ENCODE measurements at places on chromosomes 3 and 15.
A peak's percentile ranks its signal among the peaks of the same experiment; 100 is the strongest.

- DNase-seq = no peak
These were observed 47.0 kb downstream of the HCN4 start for GRCh38 chr15:73321496-73322450.

DNA sequence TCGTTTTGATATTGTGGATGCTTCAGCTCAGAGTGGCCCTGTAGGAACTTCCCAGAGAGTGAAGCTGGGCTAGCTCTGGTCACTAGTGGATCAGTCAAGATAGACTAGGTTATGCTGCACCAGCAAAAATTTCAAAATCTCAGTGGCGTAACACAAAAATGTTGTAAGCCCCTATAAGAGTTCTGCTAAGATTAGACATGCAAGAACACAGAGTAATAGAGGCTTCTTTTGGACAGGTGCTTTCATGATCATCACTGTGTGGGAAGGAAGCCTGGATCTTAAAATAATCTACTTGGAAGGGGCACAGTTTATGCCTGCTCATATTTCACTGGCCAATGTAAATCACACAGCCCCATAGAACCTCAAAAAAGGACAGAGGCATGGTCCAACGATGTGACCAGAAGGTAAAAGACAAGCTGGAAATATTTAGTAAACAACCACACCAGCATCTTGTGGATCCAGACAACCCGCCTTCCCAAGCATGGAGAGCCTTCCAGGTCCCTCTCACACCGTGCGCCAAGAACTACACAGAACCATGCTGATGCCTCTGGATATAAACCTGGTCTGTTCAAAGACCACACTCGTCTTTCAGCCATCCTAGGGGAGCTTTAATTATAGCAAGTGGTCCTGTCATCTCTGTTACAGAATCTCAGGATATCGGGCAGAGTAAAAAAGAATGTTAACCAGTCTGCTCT, 554.3 kb downstream of the EPHB1 start:
- no peak for DNase-seq

DNA sequence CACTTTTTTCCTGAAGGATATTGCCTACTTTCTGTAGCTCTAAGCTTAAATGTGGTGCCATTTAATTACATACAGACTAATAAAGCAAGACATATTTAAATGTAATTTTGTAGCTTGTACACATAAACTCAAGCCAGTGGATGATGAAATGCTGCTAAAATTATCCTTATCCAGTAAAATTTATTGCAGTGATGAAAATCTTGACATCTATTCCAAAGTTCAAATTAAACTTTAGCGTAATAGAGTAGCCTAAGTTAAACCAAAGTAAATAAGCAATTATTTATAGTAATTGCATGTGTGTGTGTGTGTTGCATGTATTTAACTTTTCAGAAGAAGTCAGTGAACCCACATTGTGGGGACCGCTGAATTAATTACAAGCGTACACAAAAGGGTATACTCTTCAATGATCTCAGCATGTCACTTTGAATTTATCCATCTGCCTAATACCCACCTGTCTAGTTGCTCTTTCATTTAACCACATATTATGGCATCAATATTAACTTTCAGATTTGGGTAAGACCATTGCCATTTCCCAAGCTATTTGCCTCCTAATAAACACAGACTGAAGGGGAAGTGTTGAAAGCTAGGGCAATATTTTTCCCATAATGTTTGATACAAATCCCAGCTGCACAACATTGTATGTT, 85.0 kb downstream of the MECOM start:
- DNase-seq = no peak

DNA sequence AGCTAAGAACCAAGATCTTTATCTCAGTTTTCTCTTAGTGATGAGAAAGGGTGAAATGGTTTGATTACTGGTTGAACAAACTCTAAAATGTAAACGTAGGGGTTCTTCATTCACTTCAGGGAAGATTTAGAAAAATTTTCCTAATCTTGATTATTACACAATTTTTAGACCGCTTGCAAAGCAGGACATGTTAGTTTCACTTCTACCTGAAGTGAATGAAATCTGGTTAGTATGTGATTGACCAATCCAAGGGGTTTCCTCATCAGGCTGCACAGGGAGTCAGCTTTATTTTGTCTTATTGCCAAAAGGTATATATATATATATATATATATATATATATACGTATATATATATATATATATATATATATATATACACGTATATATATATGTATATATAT, 740.4 kb downstream of the TUSC7 start:
- no peak for DNase-seq

GRCh38 chr3:51942603-51943450, 664 bp downstream of the PARP3 start:
- DNase-seq = peak; percentile 18

DNA sequence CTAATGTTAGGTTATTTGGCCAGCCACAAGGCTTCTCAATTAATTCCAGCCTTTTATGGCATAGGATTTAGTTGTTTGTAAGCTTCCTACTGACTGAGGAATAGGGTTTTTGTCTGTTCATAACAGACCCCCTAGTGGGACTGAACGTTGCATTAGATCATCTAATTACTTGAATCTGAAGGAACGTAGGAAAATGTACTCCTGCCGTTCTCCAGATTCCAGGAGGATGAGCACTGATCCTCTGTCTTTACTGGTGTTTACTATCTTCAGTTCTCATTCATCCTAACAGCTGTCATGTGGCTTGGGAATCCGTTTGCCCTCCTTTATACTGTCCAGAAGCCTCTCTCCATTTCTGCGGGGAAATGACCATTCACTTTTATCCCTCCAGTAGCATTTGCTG, 52.7 kb downstream of the RAD54L2 start:
- no peak for DNase-seq

DNA sequence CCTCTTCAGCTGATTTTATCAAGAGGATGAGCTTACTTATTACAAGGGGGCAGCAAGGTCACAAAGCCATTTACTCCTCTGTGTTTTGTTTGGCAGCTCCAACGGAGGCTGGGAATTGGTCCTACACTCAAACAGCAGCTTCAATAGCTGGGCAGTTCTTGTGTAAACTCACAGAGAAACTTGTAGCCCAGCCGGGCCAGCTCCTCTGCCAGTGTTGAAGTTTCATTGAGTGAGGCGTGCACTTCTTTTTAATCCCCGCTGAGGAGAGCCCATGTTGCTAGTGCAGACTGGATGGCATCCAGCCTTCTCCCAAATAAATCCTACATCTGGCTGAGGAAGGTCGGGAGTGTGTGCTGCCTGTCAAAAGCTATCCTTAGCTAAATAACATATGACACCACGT, 59.5 kb downstream of the BFSP2 start:
- no peak for DNase-seq

DNA sequence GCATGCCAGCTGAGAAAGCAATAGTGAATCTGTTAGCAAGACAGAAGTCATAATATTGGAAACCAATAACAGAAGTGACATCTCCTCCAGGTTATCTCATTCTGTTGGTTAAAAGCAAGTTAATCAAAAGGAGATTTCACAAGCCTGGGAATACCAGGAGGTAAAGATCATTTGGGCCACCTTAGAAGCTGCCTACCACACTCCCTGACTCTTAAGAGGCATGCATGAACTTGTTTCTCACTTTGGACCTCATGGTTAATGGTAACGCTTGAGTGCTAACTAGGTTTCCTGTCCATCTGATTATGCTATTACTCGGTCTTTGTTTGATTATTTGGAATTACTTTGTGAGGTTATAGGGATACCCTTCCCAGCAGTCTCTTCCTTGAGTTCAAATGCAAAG, 650.8 kb upstream of the SGO1 start:
- DNase-seq = no peak

GRCh38 chr3:160801386-160802118, 45.5 kb downstream of the PPM1L start:
- DNase-seq = no peak

- no peak for DNase-seq
These were observed 170.3 kb downstream of the CNTN6 start for GRCh38 chr3:1263121-1263520.

- peak; percentile 11 for DNase-seq
These were observed 24.3 kb downstream of the MTHFS start for GRCh38 chr15:79872358-79873017.

- peak; percentile 55 for DNase-seq
These were observed 748 bp downstream of the CCNL1 start for GRCh38 chr3:157159037-157159761.

DNA sequence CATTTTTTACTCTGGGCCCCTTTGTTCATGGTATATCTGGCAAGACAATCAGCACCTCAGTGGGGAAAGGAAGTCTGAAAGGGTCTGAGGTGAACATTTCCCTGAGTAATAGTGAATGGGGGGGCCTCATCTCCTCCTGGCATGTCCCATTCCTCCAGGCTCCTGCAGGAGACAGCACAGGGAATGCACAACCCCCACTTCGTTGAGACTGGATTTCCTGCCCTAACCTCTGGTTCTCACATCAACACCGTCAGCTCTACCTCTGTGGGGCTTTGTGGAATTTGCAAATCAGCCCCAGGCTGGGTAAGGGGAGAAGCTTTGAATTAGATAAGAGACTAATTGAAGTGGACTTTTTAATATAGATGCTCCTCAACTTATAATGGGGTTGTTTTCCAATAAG, 168.3 kb upstream of the TRIM42 start:
- DNase-seq = no peak

Measured in stimulated activated CD8-positive, alpha-beta memory T cell treated with anti-CD3 and anti-CD28 coated beads, Interleukin-12 subunit alpha, Interleukin-12 subunit beta, amount 100 ng/mL, for 1 hour (primary cell).